Stimulated activated CD4-positive, alpha-beta T cell treated with anti-CD3 and anti-CD28 coated beads, Interleukin-4, amount 100 ng/mL, for 4 hours (primary cell): ENCODE measurements at places on chromosomes 13 and 19.

GRCh38 chr13:29411481-29411880 lies 184.0 kb downstream of the SLC7A1 start:
- DNase-seq = no peak

DNA sequence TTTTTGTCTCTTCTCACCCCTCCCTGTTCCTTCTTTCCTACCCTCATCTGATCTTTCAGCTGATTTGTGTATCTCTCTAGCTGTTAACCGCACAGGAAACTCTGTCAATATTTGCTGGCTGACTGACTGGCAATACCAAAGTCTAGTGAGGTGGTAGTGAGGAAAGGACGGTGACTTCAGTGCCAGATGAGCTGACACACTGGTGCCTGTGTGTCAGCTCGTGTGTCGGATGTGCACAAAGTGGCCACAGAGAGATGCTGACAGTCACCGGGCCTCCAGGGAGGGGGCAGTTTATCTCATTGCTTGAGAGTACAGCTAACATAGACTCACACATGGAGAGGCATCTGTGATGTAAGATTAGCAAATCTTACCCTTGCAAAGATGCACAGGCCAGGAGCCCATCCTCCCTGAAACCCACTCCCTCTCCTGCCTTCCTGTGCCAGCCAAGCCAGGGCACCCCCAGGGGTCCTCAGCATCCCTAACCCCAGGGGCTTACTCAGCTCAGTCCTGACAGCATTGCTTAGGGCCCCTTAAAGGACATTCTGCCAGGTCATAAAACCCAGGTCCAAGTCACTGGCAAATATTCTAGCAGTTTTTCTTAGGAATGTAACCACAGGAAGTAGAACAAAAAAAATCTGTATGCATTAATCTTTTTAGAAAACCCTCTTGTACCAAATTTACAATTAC lies 80.2 kb downstream of the SHISA2 start:
- DNase-seq = no peak

GRCh38 chr13:99979453-99980200 lies 2.0 kb upstream of the ZIC2 start:
- no peak for DNase-seq

DNA sequence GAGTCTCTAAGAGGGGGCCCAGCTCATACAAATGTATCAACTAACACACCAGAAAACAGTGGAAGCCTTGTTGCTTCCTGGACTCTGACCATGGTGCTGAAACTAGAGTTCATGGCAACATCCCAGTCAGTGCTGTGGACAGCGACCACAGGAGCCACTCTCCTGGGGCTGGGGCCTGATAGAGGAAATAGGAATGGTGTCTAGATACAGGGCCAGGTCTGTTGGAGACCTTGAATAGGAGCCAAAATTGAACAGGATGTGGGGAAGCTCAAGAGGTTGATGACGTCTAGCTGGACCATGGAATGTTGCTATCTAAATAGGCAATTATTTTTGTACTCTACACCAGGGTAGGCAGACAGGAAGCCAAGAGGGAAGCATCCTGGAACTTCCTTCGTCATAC lies 21.7 kb downstream of the LILRB4 start:
- DNase-seq = no peak

DNA sequence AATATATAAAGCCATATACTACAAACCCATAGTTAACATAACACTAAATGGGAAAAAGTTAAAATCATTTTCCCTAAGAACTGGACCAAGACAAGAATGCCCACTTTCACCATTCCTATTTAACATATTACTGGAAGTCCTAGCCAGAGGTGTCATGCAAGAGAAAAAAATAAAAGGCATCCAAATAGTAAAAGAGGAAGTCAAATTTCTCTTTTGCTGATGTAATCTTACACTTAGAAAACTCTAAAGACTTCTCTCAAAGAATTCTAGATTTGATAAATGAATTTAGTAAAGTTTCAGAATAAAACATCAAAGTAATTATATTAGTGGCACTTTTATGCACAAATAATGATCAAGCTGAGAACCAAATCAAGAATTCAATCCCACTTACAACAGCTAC lies 678.9 kb upstream of the SLITRK5 start:
- DNase-seq = no peak

DNA sequence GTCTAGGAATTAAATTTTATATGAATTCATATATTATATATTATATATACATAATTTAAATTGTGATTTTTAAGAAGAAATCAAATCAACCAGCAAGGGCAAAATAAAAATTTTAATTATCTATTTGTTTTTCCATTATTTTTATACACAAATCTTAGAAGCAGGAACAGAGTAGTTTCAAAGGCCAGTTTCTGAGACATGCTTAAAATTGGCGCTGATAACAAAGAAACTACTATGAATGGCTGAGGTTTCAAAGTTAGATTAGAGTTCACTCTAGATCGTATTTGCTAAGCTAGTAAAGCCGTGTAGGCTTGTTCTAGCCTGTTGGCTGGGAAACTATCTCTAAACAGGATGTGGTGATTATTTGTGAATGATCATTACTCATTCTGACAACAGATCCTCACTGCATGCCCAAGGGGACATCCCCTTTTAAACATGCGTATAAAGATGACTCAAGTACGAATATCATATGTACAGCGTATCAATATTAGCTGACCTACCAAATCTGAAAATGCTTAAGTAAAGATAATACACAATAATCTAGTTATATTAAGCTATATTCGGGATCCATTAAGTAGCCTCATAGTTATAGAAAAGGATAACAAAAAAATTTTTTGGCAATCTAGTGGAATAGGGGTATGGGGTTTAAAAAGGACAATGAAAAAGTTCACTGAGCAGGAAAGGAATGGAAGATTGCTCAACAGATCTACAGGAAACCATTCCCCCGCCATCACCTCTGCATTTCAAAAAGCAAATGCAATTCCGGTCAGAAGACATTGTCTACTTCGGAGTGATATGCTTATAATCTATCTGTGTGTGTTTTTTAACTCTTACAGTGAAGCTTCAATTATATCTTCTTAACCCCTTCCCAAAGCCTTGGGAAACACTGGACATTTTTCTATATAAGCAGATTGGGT lies 150.1 kb downstream of the SHISA2 start:
- DNase-seq = peak; percentile 47

DNA sequence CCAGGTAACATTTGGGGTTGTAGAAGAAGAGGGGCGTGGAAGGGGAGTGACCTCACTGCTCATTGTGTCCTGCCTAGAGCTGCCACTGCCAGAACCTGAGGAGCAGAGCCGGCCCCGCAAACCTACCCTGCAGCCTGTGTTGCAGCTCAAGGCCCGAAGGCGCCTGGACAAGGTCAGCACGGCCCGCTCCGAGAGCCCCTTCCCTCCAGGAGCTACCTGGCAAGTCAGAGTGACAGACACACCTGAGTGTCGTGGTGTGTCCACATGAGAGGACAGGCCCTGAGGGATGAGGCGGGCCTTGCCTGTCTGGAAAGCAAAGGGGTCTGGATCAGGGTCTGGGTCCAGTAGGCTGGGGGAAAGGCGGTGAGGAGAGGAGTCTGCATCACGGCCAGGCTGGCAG lies 6.8 kb downstream of the KMT2B start:
- DNase-seq = no peak

GRCh38 chr13:79880818-79881217 lies 399.9 kb downstream of the NDFIP2 start:
- DNase-seq = no peak

DNA sequence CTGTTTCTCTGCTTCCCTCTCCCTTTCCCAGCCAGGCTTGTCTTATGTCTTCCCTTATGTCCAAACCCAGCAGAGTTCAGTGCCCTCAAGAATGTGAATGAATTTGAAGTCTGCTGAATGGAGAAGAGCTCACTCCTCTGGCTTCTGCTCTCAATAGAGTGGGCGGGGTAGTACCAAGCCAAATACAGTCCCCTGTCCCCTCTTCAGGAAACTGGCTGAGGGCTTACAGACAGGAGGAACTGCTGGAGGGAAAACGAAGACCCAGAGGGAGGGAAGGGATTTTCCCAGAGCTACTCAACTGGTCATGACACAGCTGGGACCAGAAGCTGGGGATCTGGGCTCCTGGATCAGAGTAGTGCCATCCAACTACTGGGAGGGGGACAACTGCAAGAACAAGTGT lies 32.9 kb upstream of the POU2F2 start:
- no peak for DNase-seq

DNA sequence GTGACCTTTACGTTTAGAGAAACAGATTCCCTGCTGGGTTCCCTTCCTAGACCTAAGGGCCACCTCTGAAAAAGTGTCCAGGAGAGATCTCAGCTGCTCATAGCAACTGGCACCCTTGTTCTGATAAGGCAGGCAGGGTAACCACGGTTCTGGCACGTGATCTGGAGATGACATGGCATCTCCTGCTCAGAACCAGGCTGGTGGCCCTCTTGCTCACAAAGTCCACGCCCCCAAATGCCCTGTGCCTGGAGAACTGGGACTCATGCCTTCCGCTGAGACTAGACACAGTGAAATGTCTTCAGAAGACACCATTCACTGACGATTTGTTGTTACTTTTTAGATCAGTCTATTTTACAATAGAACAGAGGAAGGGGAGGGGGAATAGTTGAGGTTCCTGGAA lies 174.1 kb downstream of the ZNF536 start:
- no peak for DNase-seq
